ENCODE measurements at places on chromosomes 6 and 20.

GRCh38 chr20:7977709-7978108 is 37.5 kb upstream of the HAO1 start:
- no peak for DNase-seq

- DNase-seq: no peak
These were observed 767 bp downstream of the AP5S1 start for GRCh38 chr20:3820901-3821727.

GRCh38 chr6:163417595-163417994 is 3.1 kb downstream of the QKI start:
- DNase-seq: no peak

DNA sequence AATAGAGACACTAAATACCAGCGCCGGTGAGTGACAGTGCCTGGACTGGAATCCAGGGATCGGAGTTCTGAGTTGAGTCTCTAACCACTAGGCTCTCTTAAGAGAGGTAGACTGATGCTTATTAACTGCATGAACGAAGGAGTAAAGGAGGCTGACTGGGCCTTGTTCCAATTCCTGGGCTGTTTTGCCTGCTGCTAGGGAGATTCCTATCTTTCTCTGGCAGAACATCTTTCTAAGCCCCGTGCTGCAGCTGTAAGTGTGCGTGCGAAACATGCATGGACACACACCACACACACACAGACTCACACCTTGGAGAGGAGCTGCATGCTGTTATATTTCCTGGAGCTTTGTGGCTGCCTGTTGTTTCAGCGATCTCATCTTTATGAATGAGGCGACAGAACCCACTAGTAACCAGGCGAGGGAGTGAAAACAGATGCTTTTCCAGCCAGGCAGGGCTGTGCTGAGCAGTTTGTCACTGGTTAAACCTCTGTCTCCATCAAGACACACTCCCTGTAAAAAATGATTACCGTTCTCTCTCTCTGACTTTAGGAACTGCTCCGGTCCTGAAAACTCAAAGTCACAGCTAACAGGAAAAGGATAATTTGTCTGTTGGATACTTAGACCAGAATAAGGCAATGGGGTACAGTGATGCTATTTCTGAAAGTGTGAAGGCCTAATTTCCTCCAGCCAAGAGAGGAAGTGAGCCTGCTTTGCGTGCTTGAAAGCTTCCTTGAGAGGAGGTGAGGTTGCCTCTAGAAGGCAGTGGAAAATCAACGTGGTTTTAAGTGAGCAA is 157.4 kb upstream of the ZNF217 start:
- DNase-seq: peak; percentile 87

DNA sequence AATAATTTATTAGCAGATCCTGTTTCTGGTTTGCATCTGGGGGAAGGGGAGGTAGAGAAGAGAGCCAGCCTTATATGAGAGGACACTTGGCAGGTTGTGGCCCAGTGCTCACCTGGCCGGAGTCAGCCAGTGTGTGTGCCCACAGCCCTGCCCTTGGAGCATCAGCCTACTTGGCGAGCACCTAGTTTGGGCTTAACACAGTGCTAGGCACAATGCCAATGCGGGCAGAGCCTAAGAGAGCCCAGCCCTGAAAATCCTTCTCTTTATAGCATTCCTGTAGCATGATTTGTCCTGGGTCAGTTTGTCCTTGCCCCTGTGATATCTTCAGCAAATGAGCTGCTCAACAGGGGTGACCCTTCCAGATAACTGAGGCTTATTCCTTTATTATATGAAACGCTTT is 73.0 kb downstream of the SLX4IP start:
- no peak for DNase-seq

- no peak for DNase-seq
These were observed 2.2 kb downstream of the UBR2 start for GRCh38 chr6:42565823-42566613.

DNA sequence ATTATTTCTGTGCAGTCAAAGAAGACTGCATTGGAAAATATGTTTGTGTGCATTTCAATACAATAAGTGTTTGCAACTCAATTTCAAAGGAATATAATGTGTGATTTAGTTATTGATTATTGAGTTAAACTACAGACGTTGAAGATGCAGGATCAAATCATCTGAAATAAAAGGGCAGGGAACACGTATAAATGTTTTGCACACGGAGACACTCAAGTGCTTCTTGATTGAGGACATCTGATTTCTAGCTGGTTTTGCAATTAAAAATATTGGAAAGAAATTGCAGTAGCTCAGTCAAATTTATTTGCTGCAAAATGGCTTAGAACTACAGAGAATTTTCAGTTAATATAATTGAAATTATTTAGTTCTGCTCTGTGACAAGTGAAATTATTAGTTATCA is 412.7 kb downstream of the UTRN start:
- DNase-seq: no peak

DNA sequence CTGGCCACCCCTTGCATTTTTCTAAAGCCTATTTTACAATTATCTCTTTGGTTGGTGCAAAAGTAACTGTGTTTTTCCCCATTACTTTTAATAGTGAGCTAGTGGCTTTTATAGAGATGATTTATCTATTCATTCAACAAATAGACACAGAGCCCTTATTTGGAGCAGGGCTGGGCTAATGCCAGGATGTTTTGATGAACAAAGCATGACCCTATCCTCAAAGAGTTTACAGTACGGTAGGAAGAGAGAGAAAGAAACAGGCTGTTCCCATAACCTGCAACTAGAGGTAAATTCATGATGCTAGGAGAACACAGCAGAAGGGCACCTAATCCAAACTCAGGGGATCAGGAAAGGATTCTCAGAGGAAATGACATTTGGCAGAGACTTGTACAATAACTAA is 37.3 kb upstream of the UST start:
- no peak for DNase-seq

DNA sequence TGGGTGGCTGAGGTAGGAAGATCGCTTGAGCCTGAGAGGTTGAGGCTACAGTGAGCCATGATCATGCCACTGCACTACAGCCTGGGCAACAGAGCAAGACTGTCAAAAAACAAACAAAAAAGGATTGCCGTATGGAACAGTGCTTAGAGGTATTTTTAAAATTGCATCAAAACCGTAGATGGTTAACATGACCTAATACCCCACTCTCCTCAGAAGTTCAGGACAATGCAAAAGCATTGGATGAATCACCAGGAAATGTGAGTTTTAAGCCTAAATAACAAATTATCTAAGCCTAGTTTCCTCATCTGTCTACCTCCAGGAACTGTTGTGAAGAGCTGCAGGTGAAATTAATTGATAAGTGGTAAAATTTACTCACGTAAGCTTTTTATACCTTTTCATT is 123.8 kb upstream of the ID4 start:
- no peak for DNase-seq

DNA sequence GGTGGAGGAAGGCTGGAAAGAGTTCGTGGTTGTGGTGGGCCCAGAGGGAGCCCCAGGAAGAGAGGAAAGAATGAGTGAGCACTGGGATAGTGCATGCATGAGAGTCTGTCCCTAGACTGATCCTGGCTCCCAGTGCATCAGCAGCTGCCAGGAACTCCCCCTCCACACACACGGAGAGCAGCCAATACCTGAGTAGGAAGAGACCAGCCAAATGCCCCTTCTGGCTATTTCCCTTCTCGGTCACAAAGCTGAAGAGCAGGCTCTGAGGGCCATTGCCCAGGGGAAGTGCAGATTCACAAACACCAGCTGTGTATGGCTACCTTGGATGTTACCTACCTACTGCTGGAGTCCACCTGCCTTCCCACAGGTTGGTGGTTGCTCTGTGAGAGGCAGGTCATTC is 45.1 kb downstream of the GABRR2 start:
- DNase-seq: no peak

- peak; percentile 1 for DNase-seq
These were observed 77.7 kb upstream of the OLIG3 start for GRCh38 chr6:137571854-137572253.

GRCh38 chr6:166470029-166470862 is 87.5 kb upstream of the MPC1 start:
- DNase-seq: no peak

GRCh38 chr6:161949531-161949930 is 675.7 kb upstream of the AGPAT4 start:
- no peak for DNase-seq

- no peak for DNase-seq
These were observed 21.4 kb upstream of the RIPOR2 start for GRCh38 chr6:24957199-24957598.

DNA sequence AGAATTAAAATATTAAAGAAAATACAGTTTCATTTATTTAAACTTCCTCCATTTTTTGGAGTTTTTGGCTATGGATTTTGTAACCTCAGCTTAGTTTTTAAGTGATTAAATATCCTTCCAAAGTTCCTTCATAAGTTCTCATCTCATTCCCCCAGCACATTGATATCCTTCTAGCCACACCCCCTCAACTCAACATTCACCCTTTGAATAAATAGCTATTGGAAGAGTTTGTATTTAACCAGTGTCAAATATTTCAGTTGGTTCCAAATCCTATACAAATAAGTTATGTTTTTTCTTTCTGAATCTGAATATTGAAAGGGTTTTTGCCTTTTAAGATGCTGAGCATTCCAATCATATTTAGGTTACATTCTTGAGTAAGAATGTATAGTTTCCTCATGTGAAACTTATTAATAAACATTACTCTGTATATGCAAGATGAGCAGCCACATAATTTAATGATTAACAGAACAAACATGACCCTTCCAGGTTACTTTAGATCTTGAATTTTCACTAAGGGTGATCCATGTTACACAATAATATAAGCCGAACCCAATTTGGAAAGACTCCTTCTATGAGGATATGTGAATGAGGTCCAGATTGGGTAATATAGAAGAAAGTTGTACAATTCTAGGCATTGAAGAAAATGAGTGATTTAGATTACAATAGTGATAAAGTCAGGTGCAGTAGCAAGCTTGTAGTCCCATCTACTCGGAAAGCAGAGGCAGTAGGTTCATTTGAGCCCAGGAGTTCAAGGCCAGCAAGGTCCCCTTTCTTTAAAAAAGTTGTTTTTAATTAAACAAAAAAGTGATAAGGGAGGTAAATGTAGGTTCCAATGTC is 13.6 kb downstream of the GLYATL3 start:
- no peak for DNase-seq

- no peak for DNase-seq
These were observed 63.9 kb downstream of the MTHFD1L start for GRCh38 chr6:150929416-150929815.

- no peak for DNase-seq
These were observed 134.6 kb upstream of the NEDD9 start for GRCh38 chr6:11366934-11367637.

- no peak for DNase-seq
These were observed 159.5 kb upstream of the MAFB start for GRCh38 chr20:40848526-40848925.

DNA sequence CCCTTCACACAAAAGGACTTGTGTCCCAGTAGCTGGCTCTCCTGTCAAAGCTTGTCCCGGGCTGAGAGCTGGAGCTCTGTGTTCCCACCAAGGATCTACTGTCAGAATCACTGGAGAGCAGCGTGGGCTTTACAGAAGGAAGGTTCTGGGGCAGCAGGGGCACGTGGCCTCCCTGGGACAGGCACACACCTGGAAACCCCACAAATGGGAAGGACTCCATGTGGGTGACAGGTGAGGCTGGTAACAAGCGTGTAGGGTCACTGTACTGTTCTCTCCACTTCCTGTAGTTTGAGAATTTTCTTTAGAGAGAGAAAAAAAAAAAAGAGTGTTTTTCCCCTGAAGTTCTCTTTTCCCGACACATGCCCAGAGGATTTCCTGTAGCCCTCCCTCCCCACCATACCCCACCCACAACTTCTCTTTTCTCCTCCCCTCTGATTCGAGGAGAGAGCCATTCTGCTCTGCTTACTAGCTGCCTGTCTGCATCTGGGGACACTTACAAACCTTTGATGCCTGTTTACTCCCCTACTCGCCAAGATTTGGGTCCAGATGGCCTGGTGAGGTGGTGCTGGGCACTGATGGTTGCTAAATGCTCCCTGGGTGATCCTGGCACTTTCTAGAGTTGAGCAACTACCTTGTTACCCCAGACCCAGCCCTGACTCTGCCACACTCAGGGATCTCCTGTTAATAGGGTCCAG is 84.1 kb upstream of the SIRPA start:
- DNase-seq: no peak

- DNase-seq: no peak
These were observed 12.5 kb downstream of the HSF2 start for GRCh38 chr6:122412001-122412400.

GRCh38 chr6:422433-423054 is 31.0 kb downstream of the IRF4 start:
- DNase-seq: peak; percentile 46

GRCh38 chr20:37350649-37351574 is 5.0 kb downstream of the SRC start:
- no peak for DNase-seq

GRCh38 chr6:157659536-157660271 is 163.3 kb upstream of the SNX9 start:
- DNase-seq: no peak

- DNase-seq: no peak
These were observed 295.4 kb downstream of the TFAP2C start for GRCh38 chr20:56924292-56925081.

DNA sequence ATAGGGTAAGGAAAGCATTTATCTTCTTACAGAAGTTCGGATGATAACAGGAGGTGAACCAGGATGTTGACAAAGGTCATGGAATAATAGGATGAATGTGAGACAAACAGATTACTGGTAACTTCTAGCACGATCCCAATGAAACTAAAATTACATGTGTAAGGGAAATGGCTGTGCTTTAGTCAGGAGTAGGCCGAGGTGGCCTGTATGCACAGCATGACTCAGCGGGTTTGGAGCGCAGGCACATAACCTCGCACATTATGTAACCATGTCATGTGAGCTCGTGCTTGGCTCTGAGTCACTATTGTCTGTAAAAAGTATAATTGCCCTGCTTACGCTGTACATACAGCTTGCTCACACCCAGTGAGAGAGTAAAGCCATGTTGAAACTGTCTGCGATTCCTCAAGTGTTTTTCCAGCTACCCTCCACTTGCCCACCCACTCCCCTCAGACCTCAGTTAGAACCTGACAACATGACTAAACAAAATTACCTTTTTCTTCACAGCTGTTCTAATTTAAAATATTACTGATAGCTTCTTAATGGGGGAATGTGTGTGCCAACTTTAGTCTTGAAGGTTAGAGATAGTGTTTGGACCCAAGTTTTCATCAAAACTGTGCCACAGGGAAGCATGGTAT is 8.2 kb downstream of the CYB5R4 start:
- DNase-seq: peak; percentile 95

GRCh38 chr6:24125980-24126379 is at the start of gene NRSN1:
TSS of gene NRSN1 (plus strand) at chr6:24126215. CDS start at chr6:24134328, 8,113 bp downstream.
- DNase-seq: no peak

GRCh38 chr6:98924647-98925046 is 23.1 kb downstream of the FBXL4 start:
- DNase-seq: no peak

GRCh38 chr6:130093546-130093945 is 75.2 kb downstream of the L3MBTL3 start:
- no peak for DNase-seq
